ENCODE measurements at places on chromosomes 13 and 19. TPM values are rescaled to one million over a fixed set of nuclear protein-coding genes. Genes with fewer than 3 reads are reported as not detected.

The SEMA6B gene
- polyA plus RNA-seq, result 23.0 TPM

GRCh38 chr13:66375756-66376155 is 854.4 kb downstream of the PCDH9 start:
- no peak for DNase-seq

The ACOD1 gene
- not detected for polyA plus RNA-seq

- DNase-seq, result no peak
These were observed 315.8 kb upstream of the KLF12 start for GRCh38 chr13:74449811-74450524.

DNA sequence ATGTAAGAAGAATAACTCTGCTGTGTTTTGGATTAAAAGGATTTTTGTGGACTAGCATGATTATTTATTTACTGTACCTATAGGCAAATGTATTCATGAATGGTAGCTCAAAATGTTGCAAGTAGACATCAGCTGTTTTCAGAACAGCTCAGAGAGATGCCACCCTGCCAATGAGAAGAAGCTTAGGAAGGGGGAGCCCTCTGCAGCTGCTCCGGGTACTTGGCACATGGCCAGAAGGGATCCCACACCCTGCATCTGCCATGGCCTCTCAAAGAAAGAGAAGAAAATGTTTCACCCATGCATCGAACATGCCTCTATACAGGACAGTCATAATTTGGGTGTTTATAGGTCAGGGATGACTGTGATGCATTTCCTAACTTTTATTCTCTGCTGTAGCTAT is 30.5 kb upstream of the MBNL2 start:
- DNase-seq, result no peak

The SSBP4 gene
- 175 TPM for polyA plus RNA-seq
